GM13976 (cell line): ENCODE measurements at places on chromosomes 4 and X.
A peak's percentile ranks its signal among the peaks of the same experiment; 100 is the strongest.

- DNase-seq = no peak
Measured at GRCh38 chr4:174461466-174462106, 60.7 kb downstream of the HPGD start.

GRCh38 chr4:74623041-74623440 lies 171.3 kb downstream of the BTC start:
- peak; percentile 15 for DNase-seq

DNA sequence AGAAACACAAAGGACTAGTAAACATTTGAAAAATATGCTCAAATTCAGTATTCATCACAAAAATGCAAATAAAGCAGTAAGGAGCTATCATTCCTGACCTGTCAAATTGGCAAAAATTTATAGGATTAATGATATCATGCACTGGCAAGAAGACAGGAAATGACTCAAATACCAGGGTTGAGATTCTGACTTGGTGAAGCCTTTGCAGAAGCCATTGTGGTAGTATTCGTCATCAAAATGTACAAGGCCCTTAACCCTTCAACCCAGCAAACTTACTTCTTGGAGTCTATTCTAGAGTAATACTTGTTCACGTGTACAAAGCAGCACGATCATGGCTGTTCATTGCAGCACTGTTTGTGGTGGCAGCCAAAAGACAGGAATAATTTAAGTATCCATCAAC lies 132.4 kb downstream of the ENOX2 start:
- no peak for DNase-seq

- DNase-seq = no peak
Measured at GRCh38 chr4:179624768-179625181, 2182.5 kb upstream of the AGA start.

DNA sequence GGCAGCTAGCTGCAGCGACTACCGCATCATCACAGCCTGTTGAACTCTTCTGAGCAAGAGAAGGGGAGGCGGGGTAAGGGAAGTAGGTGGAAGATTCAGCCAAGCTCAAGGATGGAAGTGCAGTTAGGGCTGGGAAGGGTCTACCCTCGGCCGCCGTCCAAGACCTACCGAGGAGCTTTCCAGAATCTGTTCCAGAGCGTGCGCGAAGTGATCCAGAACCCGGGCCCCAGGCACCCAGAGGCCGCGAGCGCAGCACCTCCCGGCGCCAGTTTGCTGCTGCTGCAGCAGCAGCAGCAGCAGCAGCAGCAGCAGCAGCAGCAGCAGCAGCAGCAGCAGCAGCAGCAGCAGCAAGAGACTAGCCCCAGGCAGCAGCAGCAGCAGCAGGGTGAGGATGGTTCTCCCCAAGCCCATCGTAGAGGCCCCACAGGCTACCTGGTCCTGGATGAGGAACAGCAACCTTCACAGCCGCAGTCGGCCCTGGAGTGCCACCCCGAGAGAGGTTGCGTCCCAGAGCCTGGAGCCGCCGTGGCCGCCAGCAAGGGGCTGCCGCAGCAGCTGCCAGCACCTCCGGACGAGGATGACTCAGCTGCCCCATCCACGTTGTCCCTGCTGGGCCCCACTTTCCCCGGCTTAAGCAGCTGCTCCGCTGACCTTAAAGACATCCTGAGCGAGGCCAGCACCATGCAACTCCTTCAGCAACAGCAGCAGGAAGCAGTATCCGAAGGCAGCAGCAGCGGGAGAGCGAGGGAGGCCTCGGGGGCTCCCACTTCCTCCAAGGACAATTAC lies 1.4 kb downstream of the AR start:
- DNase-seq = peak; percentile 5

GRCh38 chr4:104881136-104881886 lies 265.4 kb upstream of the TET2 start:
- DNase-seq = no peak

GRCh38 chrX:12567857-12568256 lies 223.4 kb upstream of the PRPS2 start:
- no peak for DNase-seq

DNA sequence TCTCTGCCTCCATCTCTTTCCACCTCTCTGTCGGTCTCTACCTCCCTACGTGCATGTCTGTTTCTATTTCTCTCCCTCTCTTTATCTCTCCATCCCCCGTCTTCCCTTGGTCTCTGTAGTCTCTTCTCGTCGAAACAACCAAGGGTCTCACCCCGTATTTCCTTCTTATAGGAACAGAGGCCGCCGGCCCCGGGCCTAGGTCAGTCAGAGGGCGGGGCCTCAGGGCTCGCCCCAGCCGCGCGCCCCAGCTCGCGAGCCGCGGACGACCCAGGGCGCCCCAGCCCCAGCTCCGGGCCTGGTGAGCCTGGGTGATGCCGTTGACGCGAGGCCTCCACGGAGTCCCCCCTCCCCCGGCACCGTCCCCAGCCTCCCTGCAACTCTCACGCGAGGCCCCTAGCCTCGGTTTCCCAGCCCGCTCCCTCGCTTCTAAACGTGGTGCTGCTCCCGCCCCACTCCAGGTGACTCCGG lies 6.6 kb downstream of the TIMM17B start:
- peak; percentile 41 for DNase-seq

DNA sequence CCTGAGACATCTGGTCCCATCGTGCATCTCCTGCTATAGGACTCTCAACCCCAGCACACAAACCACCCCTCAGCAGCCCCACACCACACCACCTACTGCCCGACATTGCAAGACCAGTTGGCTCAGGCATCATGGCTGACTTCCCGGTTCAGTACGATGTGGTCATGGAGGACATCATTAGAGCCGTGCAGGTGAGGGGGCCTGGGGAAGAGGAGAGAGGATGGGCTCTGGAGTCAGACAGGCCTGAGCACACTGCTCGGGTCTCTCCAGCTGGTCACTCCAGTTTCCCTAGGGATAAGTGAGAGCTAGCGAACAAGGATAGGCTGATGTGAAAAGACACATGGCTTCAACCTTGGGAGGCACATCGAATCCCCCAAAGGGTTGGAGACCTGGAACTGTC lies 17.2 kb downstream of the MAGED2 start:
- no peak for DNase-seq

GRCh38 chr4:153937289-153937688 lies 148.4 kb upstream of the SFRP2 start:
- DNase-seq = no peak

DNA sequence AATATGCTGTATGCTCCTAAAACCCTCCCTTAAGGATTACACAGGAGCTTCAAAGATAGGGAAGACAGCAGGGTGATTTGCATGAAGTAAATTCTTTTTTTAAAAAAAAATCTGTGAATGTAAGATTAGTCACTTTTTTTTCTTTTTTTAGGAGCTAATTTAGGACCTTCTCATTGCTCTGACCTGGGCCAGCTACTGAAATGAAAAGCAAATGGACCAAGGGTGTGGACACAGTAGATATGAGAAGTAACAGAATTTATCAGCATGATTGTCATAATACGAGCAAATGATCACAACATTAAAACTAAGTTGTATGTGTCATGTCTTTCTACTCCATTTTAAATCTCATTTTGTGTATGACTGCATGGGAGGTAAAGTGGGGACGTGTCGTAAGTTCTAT lies 6.6 kb upstream of the FGF5 start:
- no peak for DNase-seq

- no peak for DNase-seq
Measured at GRCh38 chrX:109732017-109732801, 848 bp downstream of the ACSL4 start.

DNA sequence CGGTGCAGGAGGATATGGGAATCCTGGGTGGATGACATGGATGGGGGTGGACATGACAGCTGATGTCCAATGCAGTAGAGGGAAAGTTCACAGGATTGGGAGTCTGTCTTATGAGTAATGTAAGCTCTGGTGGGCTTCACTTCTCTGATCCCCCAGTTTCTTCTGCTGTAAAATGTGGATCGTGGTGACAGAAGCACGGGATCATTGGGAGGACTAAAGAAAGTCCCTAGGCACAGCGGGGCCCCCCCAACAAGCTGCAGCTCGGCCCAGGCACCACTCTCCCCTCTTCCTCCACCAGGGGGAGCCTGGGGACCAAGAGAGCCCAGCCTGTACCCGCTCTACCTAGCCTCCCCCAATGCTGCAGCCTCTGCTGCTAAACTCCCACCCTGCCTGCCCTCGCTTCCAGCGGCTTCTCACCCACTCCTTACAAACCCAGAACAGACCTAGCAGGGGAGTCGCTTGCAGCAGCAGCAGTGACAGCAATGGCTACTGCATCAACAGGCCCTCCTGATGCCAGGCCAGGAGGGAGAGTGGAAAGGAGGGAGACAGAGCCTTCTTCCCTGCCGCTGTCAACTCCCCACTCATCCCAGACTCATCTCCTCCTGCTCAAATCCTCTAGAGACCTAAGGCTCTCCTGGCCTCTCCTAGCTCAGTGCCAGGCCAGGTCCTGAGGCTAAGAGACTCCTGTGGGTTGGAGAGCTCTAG lies 36.1 kb upstream of the IQSEC2 start:
- DNase-seq = peak; percentile 80

DNA sequence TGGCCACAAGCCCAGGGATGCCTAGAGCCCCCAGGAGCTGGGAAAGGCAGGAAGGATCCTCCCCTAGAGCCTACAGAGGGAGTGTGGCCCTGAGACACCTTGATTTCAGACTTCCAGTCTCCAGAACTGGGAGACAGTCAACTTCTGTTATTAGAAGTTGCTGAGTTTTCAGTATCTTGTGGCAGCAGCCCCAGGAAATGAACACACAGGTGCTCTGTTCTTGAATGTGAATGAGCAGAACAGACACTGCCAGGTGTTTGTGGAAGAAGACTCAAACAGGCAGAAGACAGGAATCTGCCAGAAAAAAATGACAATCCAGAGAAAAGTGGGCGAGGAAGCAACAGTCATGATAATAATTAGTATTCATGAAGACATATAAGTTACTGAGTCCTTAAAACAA lies 64.5 kb upstream of the STS start:
- no peak for DNase-seq

DNA sequence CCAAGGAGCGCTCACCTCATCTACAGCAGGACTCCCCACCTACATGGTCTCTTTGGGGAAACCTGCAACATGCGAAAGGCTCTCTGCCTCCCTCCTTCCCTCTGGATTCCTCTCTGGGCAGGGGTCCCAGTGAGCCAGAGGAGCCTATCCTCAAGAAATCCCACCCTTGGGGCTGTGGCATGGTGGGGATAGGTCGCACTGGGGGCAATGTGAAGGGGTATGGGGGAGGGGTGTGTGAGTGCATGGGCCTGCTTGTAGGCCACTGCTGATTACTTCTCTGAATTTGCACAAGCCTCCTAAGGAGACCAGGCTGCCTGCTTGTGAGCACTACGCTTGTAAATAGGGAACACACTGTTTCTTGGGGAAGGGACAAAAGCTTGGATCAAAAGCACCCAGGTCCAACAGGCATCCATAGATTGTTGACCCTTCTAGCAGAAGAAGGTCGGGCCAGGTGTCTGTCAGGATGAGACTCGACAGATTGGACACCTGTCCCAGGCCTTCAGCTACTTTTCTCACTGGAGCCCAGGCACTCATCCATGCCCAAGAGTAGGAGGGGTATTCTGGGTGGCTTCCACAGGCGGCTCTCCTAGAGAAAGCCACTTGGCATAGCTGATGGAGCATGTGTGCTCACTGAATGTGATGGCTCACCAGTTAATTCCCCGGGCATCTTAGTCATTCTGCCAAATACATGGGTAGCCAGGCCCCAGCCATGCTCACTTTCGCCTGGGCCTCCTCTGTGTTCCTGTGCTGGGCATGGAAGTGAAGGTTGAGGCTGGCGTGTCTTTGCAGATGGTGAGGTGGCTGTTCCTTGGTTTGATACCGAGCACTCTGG lies 75.0 kb downstream of the NBDY start:
- peak; percentile 2 for DNase-seq

DNA sequence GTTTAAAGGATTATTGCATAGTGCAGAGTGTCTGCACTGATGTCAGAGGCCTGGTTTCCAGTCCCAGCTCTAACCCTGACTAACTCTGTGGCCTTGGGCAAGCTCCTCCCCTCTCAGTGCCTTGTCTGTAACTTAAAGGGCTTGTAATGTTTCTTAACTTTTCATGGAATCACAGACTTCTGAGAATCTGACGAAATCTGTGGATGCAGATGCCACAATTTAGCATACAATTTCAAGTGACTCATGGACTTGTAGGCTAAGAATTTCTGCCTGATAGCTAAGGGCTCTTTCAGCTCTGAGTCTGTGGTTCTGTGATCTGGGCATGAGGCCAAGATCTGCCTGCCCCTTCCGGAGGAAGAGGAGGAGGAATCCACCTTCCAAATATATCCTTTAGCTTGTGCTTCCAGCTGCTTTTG lies 236.9 kb downstream of the AR start:
- DNase-seq = no peak

- DNase-seq = no peak
Measured at GRCh38 chr4:1187182-1187581, 14.8 kb upstream of the SPON2 start.

- no peak for DNase-seq
Measured at GRCh38 chr4:35649011-35649410, 595.3 kb downstream of the ARAP2 start.

GRCh38 chrX:16743604-16744325 lies 24.4 kb downstream of the SYAP1 start:
- no peak for DNase-seq

- no peak for DNase-seq
Measured at GRCh38 chrX:150456466-150456865, 93.3 kb downstream of the MAMLD1 start.

GRCh38 chrX:43868791-43869190 lies 13.5 kb downstream of the MAOB start:
- DNase-seq = no peak

- DNase-seq = no peak
Measured at GRCh38 chr4:24980740-24981139, 50.0 kb downstream of the LGI2 start.

- no peak for DNase-seq
Measured at GRCh38 chr4:7241597-7242125, 49.3 kb downstream of the SORCS2 start.

- no peak for DNase-seq
Measured at GRCh38 chr4:1683261-1683735, 815 bp downstream of the FAM53A start.

DNA sequence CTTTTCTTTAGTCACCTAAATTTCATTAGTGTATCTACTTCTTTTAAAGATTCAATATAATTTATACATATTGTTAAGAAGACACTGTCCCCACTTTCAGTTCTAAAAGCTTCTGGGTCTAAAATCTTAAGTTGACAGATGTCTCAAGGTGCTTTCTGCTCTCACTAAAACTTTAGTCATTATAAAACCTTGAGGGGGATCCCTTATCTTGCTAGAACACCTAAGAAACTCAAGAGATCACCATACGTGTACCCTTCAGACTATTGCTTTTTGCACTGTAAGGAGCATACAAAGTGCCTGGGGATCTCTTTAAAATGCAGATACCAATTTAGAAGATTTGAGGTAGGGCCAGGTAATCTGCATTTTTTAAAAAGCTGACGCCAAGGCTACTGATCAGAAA lies 30.1 kb downstream of the CYBB start:
- DNase-seq = no peak

DNA sequence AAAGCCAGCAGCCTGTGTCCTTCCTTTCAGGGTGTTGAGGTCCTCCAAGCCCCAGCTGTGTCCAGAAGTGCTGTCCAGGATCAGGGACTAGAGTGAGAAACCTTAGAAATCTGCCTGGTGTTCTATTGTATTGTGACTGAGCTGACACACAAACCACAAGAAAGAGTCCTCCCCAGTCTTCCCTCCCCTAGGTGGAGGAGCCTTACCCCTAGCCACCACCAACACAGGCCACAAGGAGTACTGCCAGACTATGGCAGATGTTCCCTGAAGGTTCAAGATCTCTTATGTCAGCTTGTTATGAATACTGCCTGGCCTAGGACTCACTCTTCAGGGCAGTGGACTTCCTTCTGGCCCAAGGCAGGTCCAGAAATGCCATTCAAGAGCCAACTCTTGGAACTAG lies 514.1 kb upstream of the PITX2 start:
- DNase-seq = no peak

GRCh38 chr4:66017671-66018070 lies 347.4 kb upstream of the EPHA5 start:
- no peak for DNase-seq
